CD4-positive, alpha-beta T cell treated with Interleukin-6 for 4 hours (primary cell): ENCODE measurements at places on chromosomes 5 and 9.
A peak's percentile ranks its signal among the peaks of the same experiment; 100 is the strongest.

GRCh38 chr9:130499804-130500263, 55.1 kb downstream of the ASS1 start:
- no peak for DNase-seq

- no peak for DNase-seq
Observed at GRCh38 chr5:94544031-94544650, 74.3 kb downstream of the KIAA0825 start.

GRCh38 chr5:56461584-56461983, 228.5 kb upstream of the ANKRD55 start:
- no peak for DNase-seq

DNA sequence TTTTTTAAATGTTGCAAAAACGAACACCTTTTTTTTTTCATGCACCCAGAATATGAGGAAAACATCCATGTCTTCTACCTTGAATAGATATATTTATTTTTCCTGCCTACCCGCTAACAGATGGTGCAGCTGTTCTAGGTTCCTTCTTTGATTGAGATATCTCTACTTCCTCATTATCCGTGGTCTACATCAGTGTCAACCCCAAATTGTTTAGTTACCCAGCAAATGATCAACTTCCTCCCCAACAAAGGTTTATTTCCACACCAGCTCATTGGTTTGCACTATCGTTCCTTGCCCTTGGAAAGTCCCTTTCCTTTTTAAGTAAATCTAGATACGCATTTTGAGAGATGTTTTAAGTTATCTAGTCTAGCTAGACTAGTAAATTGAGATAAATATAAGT, 166.4 kb downstream of the PRR16 start:
- DNase-seq: no peak

DNA sequence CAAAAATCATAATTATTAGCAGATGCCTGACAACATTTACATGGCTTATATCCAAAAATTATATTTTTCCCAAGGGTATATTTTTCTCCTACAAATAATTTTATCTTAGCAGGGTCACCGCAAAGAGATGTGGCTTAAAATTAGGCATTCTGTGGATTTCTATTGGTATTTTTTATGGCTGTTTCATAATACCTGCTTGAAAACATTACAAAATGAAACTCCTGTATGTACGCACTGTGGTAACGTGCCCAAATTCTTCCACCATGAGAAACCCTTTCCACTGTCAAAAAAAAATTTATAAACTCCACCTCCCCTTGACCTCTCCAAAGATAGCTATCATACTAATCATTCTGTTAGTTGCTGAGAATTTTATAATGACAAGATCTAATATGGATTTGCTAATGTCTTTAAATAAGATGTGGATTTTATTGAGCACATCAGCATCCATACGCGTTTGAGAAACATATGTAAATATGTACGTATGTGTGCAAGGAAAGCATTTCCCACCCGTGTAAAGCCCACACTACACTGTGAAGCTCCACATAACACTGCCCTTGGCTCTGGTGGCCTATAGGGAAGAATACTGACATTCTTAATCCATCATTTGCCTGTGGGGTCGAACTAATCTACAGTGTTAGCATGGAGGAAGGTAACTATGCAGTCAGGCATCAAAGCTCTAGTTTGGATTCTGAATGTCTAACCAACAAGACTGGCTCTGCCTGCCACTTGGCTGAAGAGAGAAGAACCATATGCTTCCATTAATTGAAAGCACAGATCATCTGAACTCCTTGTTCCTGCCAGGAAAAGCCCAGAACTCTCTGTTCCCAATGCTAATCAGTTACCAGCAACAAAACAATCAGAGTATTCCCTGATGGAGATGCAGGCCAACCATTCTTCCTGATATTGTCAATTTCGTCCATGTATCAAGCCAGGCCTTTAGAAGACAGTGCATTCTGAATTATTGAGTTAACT, 244.7 kb downstream of the SPOCK1 start:
- DNase-seq: no peak

DNA sequence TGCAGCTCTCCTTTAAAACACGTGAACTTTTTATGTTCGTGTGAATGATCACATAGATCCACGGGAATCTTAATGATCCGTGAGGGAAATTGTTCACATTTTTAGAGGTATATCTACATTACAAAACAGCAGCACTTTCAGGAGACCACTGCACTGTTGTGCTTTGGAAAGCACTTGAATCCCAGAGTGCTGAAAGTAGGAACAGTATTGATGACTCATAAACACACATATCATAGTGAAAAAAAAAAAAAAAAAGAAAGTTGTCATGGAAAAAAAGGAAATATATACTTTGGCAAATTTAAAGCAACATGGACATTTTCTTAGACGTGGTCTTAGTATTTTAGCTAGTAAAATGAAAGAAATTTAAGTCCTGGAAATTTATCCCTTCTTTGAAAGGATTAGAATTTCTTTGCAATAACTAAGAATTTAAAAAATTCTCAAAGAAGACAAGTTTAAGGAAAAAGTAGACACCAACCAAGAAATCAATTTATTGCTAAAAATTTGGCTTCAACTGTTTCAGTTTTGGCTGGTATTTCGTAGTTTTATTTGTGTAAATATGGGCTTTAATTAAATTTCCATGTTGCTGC, 55.4 kb downstream of the ADGRV1 start:
- no peak for DNase-seq

DNA sequence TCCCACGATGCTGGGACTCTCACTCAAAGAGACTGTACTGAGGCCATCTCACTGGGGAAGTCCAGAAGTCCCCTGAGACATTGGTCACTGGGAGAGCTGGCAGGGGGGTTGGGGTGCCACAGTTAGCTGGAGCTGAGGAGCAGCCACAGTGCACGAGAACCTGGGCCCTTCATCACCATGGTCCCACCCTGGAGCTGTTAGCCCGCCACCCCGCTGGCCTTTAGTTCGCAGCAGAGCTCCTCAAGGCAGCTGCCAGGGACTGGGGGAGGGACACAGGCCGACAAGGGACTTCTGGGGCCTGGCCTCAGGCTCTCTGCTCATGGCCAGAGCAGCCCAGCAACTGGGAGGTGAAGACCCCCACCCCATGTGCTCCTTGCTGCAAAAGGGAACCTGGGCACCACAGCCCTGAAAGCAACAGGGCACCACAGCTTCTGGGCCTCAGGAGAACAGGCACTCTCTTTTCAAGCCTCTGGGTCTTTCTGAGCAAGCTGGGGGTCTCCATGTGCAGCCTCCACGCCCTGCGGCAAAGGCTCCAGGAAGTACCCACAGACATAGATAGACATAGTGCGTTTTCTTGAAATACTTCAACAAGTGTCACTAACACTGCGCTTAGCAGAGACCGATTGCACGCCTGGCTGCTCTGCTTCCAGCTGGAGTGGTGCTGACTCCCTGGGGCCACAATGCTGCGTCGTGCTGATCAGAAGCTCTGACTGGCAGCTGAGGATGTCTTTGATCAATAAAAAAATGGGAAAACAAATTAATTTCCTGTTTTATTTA, 46.0 kb downstream of the VAV2 start:
- DNase-seq: no peak

DNA sequence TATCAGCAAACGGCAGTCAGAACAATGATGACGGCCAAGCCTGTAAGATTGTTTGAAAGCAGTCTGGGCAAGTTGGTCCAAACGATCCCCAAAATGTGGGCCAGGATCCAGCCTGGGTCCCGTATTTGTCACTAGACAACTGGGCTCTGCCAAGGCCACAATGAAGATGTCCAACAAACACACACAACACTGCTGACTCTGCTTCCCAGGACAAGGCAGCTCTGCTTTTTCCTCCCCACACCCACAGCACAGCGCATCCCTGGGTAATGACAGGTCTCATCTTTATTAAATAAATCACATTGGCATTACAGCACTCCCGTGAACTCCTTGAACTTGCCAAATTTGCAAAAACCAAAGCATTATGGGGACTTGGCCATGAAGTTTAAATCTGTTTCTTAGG, 424.1 kb upstream of the ACTBL2 start:
- DNase-seq: no peak

- no peak for DNase-seq
Observed at GRCh38 chr9:133572821-133573361, 36.3 kb downstream of the FAM163B start.

- DNase-seq: no peak
Observed at GRCh38 chr5:38117784-38118479, 140.4 kb upstream of the EGFLAM start.

DNA sequence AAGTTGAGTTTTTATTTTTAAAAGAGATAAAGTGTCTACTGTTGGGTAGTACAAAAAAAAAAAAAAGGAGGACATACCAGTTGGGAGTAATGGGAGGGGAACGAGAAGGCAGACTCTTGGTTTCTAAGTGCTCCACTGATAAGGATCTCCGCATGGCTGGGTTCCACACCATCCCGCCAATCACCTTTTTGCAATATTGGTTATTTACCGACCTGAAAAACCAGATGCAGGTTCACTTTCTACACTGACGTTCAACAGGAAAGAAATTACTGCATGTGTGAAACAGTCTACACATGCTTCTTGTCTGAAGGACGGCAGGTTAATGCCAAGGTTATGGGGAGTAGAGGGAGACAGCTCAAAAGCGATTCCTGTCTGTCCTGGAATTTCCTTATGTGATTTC, 75.5 kb downstream of the PTPN3 start:
- no peak for DNase-seq

DNA sequence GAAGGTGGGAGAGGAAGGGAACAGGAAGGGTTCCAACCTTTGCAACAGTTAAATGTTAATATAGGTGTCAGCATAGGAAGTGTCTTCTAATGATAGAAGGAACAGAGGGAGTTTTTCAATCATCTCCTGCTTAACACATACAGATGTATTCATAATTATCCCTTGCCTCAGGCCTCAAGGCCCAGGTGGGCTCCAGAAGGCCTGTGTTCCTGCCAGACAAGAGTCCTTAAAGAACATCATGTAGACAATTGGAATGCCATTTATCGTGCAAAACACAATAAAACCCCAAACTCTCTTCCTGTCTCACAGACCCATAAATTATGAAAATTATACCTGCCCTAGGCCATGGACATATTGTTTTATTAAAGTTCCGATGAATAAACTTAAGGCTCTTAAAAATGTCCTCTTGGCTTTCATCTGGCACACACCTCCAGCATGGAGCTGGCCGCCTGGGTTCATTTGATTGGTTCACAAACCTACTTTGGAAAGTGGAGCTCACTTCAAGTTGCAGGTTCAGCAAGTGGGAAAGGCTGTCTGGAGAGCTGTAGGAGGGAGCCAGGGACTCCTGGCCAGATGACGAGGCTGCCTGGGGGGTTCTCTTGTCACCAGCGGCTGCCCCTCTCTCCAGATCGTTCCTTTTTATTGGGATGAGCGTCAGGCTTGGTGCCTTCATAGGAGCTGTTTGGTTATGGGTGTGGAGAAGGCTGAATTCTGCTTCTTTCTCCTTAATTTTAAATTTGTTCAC, 17.5 kb downstream of the SPRY4 start:
- DNase-seq: no peak

GRCh38 chr5:180207593-180207992, 1.4 kb downstream of the RASGEF1C start:
- DNase-seq: no peak

GRCh38 chr5:177064500-177065277, 22.0 kb upstream of the FGFR4 start:
- DNase-seq: no peak

DNA sequence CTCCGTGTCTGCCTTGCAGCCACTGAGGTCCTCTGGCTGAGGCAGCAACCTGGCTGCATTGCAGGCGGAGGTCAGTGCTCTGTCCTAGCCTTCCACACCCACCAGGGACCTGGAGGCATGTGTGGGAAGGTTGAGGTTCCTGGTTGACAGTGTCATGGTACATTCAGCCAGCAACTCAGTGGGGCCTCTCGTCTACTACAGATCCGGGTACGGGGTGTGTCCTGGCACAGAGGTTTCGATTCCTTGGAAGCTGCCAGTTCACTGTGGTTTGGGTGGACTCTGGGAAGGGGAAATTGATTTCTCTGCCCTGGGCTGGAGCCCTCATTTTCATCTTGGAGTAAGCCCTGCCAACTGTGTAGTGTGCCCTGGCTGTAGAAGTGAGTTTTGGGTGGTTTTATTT, 45.1 kb downstream of the PDE8B start:
- no peak for DNase-seq

DNA sequence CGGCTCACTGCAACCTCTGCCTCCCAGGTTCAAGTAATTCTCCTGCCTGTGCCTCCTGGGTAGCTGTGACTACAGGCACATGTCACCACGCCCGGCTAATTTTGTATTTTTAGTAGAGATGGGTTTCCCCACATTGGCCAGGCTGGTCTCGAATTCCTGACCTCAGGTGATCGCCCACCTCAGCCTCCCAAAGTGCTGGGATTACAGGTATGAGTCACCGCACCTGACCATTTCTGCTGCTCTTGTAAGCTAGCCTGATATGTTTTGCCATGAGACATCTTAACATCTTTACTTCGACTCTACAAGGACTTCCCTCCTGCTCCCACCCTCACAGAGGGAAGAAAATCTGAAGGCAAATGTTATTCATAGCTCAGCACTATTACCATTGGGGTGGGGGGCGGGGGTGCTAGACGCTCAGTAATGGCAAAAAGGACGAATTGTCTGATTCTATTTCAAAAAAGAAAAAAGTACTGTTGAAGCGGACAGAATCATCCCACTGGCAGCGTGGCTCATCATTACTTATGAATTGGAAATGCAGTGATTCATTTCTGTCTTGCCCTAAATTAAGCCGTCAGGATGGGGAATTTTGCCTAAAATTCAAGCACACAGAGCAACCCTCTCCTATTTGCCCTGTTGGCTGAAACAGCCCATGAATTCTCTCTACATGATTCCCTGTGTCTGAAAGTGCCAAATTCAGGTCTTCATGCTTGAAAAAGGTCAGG, 46.4 kb upstream of the WWC1 start:
- no peak for DNase-seq

- no peak for DNase-seq
Observed at GRCh38 chr9:28318515-28318914, 745.2 kb upstream of the C9orf72 start.

GRCh38 chr9:133717113-133718031, 20.8 kb downstream of the SARDH start:
- DNase-seq: no peak

DNA sequence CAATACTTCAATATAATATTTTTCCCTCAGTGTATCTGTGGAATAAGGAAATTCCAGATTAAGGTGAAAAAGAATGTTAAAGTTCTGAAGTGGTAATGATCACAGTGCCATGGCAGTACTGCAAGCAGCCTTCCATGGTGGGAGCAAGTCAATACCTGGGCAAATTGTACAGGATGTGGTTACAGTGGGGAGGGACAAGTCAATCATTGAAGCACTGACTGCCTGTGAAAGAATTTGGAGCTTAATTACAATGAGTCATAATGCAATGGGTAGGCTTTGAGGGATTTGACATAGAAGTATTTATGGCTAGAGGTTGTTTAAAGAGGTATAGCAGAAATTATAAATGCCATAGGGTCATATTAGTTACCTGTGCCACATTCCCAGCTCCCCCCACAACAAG, 786.5 kb upstream of the ACO1 start:
- DNase-seq: no peak

DNA sequence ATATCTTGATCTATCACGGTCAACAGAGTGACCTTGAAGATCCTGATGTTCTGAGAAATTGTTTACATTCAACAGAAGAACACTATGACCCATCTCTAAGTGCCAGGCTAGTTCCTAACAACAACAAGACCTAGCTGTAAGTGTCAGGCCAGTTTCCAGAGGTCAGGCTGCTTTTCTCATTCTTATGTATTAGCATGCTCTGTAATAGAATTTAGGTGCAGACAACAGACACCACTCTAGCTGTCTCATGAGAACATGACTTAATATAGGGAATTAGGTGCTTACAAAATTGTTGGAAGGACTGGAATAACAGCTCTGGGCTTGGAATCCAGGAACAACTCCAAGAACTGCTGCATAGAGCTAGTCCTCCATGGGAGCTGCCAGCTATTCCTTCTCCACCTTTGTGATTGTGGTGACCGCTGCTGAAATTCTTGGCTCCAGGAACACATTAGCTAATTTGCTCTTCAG, 138.7 kb downstream of the SNX18 start:
- no peak for DNase-seq

- peak; percentile 30 for DNase-seq
Observed at GRCh38 chr5:14676320-14676719, 11.8 kb downstream of the OTULIN start.
